ENCODE measurements at places on chromosomes 4 and X.

DNA sequence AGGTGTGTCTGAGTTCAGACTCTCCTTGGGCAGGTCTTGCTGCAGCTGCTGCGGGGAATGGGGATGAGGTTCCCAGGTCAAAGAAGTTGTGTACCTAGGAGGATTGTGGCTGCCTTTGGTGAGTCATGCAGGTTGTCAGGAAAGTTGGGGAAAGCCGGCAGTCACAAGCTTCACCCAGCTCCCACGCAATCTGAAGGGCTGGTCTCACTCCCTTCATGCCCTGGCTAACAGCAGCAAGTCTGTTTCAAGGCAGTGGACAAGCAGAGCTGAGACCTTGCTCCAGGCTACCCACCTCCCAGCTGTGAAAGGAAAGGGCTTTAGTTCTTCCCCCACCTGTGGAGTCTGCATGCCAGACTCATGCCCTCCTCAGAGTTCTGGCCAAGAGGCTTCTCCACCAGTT, 287.2 kb downstream of the DTHD1 start:
- DNase-seq, result no peak

DNA sequence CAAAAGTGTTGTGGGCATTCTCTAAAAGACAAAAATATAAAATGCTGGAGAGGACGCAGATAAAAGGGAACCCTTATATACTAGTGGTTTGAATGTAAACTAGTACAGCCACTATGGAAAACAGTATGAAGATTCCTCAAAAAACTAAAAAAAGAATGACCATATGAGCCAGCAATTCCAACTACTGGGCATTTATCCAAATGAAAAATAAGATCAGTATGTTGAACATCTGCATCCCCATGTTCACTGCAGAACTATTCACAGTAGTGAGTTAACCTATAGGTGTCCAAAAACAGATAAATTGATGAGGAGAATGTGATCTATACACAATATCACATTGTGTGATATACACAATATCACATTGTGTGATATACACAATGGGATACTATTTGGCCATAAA, 1615.3 kb downstream of the PCDH18 start:
- DNase-seq, result no peak

- no peak for DNase-seq
Measured at GRCh38 chr4:183760326-183760725, 101.2 kb downstream of the TRAPPC11 start.

DNA sequence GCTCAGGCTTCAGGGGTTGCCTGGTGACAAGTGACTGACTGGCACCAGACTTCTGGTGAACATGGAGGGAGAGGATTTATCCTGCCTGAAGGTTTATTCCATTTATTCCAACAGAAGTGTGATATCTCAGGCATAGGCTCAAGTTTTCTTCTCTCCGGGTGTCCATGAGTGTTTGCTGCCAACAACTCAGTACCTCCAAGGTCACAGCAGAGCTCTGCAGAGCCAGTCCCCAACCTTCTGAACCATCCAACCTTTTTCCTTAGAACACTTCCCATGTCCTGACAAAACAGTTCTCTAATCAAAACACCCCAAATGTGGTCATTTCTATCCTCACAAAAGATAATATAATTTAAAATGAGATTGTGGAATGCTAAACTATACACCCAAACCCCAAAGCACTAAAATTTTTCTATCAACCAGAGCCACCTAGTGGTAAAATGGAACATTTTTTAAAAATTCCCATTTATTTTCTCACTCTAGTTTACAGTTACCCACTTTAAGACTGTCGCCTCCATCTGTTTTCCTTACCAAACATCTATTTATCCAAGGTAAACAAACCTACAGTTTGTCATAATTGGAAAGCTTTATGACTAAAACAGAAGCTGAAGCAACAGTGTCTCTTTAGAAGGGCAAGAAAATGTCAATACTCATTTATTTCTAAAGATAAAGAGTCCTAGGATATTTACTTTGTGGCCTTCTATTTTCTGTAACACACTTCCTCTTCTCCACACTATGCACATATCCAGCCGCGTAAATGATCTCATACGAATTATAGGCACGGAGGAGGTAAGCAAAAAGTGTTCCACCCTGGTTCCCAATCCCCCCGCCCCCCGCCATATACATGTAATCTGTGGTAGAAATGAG, 39.5 kb downstream of the TMEM154 start:
- DNase-seq, result no peak

- DNase-seq, result no peak
Measured at GRCh38 chr4:57734104-57734670, 624.0 kb upstream of the IGFBP7 start.

DNA sequence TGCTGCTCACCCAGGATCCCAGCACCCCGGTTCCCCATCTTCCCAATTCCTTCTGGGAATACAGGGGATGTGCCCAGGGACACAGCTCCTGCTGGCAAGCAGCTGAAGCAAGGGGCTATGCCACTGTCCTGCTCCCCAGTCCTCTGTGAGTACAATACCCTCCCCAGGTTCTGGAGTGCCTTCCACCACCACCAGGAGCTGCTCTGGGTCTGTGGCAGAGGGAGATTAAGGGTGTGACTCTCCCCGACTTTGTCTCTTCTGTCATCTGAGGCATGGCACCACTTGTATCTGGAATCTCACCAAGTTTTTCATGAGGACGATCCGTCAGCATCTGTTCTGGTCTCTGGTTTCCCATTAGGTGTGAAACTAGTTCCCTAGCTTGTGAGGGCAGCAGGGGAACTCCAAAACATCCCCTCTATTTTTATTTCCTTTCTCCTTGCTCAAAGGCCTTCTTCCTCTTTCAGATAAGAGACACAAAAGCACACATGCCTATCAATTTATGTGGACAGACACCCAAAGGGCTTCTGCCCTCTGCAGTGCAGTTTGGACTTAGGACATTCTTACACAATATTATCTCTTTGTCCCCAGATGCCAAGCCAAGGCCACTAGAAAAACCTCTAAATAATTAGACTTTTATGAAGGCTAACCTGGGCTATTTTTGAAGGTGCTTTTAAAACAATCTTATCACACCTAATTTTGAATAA, 26.8 kb downstream of the MGST2 start:
- DNase-seq, result peak; percentile 38

- no peak for DNase-seq
Measured at GRCh38 chr4:146975527-146975926, 29.9 kb upstream of the TTC29 start.

DNA sequence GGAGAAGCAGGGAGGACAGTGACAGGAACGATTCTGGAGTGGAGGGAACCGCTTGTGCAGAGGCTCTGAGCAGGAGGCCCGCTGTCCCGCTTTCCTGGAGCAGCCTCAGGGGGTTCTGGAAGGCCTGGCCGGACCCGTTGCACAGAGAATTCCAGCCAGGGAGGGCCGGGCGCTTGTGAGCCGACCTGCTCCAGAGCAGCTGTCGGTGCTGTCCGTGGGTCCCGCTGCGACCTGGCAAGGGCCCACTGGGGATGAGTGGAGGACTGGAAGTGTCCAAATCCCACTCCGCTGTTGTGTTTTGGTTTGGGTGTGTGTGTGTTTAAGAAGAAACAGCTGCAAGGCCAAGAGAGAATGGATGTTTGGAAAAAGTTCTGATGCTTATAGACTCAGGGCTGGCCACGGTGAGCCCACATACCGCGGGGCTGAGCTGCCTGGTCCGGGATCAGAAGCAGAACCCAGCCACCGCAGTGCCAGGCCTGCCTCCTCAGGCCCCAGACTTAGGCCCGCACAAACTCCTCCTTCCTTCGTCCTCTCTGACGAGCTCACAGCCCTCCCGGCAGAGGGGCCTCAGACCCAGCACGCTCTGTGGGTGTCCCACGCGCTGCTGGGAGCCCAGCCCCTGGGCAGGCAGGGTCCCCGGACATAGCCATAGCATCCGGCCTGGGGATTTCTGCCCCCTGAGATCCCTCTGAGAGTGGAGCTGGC, 73.9 kb downstream of the HTRA3 start:
- DNase-seq, result no peak

DNA sequence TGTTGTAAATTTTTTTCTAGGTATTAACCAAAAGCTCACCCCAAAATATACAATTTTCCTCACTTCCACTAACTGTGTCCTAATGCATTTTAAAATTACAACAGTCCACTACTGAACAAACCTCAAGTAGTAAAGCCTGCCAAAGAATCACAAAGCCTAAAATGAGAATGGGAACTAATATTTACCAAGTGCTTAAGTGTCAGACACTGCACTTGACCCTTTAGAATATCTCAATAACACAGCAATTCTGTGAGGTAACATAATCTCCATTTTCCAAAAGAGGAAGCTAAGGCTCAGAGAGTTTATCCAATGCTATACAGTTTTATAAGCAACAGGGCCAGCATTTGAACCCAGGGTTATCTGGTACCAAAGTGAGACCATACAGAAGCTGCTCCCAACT, 4.9 kb downstream of the SLC9A7 start:
- no peak for DNase-seq

DNA sequence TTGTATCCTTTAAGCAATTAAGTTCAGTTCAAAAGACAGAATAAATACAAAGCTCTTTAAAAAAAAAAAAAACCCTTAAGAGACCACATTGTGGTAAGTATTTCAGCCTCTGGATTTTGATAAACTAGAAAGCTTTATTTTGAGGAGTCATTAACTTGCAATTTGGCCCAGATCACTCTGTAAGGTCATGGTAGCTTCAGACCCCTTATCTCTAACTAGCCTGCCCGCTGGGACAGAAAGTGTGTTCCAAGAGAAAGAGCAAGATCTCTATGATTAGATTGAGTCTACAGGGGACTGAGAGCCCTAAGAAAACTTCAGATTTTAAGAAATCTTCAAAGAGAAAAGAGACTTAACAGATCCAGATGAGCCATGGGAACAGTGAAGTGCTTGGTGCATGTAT, 45.6 kb downstream of the GALNT7 start:
- DNase-seq, result no peak

GRCh38 chr4:76714226-76714625, 183.7 kb downstream of the SOWAHB start:
- DNase-seq, result no peak

GRCh38 chrX:23035493-23035892, 35.7 kb downstream of the DDX53 start:
- peak; percentile 29 for DNase-seq

DNA sequence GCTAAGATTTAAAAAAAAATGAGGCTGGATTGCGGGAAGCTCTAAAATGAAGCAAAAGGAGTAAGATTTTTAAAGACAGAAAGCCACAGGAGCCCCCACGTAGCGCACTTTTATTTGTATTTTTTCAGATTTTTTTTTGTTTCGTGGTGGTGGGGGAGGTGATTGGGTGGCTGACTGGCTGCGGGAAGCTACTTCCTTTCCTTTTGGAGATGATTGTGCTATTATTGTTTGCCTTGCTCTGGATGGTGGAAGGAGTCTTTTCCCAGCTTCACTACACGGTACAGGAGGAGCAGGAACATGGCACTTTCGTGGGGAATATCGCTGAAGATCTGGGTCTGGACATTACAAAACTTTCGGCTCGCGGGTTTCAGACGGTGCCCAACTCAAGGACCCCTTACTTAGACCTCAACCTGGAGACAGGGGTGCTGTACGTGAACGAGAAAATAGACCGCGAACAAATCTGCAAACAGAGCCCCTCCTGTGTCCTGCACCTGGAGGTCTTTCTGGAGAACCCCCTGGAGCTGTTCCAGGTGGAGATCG, 908 bp downstream of the PCDH10 start:
- DNase-seq, result peak; percentile 26

- no peak for DNase-seq
Measured at GRCh38 chr4:121666091-121666679, 30.6 kb downstream of the ANXA5 start.

GRCh38 chr4:11261066-11261850, 167.4 kb downstream of the HS3ST1 start:
- DNase-seq, result no peak

GRCh38 chr4:98929341-98930267, 671 bp upstream of the EIF4E start:
- DNase-seq, result no peak

DNA sequence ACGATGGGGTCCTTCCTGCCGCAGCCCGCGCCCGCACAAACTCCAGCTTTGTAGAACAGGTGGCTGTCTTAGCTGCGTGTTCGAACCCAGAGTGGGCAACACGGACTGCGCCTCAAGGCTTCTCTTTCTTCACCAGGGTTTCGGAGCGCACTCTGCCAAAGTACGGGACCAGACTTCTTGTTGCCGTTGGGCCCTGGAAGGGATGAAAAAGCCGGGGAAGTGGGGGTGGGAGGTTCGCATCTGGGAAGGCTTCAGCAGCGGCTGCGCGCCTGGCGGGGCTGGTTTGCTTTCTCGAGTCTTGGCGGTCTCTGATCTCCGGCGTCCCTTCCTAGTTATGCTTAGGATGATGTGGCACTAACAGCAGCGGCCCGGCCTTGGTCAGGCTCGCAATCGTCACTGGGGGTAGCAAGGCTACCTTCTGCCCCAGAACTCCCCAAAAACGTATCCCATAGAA, 673 bp downstream of the PARM1 start:
- peak; percentile 43 for DNase-seq

DNA sequence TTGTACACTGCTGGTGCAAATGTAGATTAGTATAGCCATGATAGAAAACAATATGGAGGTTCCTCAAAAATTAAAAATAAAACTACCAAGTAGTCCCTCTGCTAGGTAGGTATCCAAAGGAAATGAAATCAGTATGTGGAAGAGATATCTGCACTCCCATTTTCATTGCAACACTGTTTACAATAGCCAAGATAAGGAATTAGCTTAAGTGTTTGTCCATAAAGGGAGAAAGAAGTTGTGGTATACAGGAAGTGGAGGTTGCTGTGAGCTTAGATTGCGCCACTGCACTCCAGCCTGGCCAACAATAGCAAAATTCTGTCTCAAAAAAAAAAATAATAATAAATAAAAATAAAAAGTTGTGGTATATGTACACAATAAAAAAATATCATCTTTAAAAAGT, 325.0 kb upstream of the EMCN start:
- no peak for DNase-seq

DNA sequence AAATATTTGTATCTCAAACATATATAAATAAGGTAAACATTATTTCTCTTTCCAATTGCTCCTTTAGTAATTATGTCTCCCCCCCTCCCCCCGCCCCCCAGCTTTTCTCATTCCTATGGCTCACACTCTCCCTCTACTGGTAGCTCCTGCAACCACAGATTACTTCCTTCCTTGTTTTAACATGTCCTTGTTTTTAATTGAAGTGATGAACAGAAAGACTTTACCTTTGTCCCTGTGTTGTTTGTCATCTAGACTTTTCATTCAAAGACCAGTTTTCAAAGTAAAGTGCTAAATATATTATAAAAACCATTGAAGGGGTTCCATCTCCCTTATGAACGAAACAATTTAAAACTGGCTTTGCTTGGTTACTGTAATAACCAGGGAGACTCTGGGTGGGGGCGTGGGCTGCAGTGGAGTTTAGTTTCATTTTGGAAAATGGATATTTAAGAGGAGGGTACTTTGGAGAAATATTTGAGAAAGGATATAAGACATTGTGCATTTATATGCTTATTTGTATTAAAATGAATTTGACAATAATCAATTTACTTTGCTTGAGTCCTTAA, 352.9 kb downstream of the RAPGEF2 start:
- no peak for DNase-seq

GRCh38 chr4:181877329-181877848, 365.8 kb upstream of the TENM3 start:
- DNase-seq, result no peak

GRCh38 chrX:13899607-13900006, 82.7 kb upstream of the GPM6B start:
- DNase-seq, result no peak
